ENCODE measurements at places on chromosomes 16 and 17.
A peak's percentile ranks its signal among the peaks of the same experiment; 100 is the strongest.

- no peak for DNase-seq
Observed at GRCh38 chr17:77458202-77459017, 317.6 kb downstream of the SEC14L1 start.

DNA sequence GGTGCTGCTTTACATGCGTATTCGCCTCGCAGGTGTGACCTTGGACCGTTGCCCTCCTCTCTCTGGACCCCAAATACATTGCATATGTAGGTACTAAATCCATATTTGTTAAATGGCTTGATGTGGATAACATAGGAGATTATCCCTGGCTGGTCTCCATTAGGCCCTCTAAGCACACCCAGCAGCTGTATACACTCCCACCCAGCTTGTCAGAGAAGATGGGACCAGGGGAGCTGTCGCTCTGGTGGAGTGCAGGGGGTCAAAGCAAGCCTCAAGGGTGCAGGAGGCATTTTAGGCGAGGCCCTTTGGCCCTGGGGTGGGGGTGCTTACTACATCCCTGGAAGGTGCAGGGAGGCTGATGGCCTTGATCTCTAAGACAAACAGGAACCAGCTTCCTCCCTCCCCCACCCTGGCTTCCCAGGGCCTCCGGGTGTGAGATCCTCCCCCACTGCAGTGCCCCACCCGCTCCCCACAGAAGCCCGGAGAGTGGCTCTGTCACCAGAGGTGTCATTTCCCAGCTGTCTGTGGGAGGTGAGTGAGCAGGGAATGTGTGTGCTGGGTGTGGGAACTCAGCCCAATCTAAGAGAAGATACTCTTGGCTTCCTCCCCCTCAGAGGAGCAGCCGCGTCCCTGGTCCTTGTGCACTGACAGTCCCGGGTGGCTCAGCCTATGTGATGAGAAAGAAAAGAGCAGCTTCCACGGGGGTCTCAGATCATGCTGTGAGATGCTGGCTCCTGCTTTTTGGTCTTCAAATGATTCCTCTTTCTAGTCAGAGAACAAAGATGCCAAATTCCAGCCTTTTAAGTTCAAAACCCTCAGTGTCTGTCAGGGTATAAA is 1.4 kb upstream of the VAMP2 start:
- no peak for DNase-seq

GRCh38 chr16:89863741-89864526 is 9.5 kb upstream of the TCF25 start:
- DNase-seq = no peak

DNA sequence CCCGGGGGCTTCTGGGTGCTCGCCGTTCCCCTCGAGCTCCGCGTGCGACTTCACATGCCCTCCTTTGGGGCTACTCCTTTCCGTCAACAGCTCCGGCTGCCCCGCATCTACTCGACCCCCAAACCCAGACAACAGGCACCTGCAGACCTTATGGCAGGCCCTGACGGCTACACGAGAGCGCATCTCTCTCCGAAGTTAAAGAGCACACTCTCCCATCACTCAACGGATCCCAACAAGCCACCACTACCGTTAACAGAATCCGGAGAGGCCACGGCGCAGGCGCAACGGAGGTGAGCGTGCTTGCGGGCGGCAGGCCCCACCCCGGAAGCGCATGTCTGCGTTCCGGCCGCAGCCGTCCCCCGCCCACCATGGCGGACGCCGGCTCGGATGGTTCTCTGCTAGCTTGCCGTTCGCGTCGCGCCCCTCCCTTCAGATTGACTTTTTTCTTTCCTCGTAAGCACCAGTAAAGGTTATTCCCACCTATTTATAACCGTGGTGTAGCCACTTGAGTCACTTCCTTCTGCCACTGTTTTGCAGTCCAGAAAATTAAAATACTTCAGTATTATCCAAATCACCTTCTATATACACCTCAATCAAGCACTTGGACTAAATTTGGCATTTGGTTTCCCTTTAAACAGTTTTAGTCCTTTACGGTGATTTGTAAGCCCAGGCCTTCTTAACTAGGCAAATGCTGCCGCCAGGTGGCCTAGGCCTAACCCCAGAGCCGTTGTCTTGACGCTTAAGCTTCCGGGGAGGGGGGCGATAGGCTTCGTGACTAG is at the start of gene POLG2:
TSS of gene POLG2 (minus strand) at position 269 of the 779 bp plus-strand sequence. CDS start at position 183, 86 bp downstream.
- DNase-seq = peak; percentile 78

DNA sequence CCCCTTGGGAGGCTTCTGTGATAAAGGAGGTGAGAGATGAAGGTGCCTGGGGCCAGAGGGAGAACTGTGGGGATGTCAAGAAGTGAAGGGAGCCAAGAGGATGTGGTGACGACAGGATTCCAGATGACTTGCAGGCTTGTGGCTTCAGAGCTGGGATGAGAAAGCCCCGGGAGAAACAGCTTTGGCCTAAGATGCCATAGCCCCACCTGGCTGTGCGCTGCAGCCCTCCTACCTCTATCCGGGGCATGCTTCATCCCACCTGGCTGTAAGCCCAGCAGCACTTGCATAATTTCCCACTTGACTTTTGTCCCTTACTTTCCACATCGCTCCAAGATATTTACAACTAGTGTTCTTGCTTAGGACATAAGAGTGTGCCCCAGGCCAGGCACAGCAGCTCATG is 29.3 kb downstream of the GINS3 start:
- DNase-seq = no peak

- no peak for DNase-seq
Observed at GRCh38 chr16:12062343-12063003, 85.9 kb downstream of the SNX29 start.

- no peak for DNase-seq
Observed at GRCh38 chr16:12767897-12768296, 35.8 kb downstream of the CPPED1 start.

DNA sequence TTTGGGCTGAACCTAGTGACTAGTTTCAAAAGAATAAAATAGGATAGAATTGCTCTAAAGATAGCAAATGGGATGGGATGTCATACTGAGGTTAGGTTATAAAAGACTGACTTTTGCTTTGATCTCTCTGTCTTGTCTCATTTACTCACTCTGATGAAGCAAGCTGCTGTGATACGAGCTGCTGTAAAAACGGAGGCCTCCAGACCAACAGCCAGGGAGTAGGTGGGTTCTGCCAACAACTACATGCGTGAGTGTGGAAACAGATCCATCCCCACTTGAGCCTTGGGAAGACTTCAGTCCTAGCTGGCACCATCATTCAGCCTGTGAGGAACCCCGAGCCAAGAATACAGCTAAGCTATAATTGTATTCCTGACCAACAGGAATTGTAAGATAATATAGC is 373.9 kb upstream of the CA10 start:
- no peak for DNase-seq
